Stomach (tissue), 19 donors: ENCODE measurements at places on chromosomes 16 and 17. TPM values are rescaled to one million over a fixed set of nuclear protein-coding genes. Genes with fewer than 3 reads are reported as not detected.

- H3K36me3 ChIP-seq, result no peaks in the 10 kb centered on the region
- peak overlapping the region; percentile 45 for H3K4me3 ChIP-seq
- no peak for DNase-seq
- H3K27me3 ChIP-seq, result peaks cover 96% of the 10 kb centered on the region
- peak overlapping the region; percentile 73 for H3K27ac ChIP-seq
These were observed 744 bp downstream of the SALL1 start for GRCh38 chr16:51150165-51150887.

- H3K4me1 ChIP-seq, result no peaks in the 10 kb centered on the region
- no peaks in the 10 kb centered on the region for H3K27me3 ChIP-seq
- no peak overlapping the region for H3K27ac ChIP-seq
- H3K4me3 ChIP-seq, result no peak overlapping the region
These were observed 518.2 kb upstream of the GOT2 start for GRCh38 chr16:59252317-59252716.

DNA sequence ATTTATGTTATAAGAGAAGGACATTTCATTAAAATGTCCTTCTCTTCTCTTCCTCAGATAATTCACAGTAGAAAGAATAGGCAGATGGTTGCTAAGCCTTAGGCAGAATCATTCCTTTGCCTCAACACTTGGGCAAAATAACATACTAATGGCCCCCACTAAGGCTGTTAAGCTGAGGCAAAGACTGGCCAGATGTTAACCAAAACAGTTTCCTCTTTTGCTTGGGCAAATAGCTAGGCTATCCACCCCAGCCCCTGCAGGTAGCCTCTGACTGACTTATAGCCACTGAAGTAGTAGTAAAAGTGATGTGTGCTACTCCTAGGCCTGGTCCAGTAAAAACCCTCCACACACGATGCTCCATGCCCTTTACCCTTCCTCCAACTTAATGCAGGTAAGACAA is 55.2 kb downstream of the SPAG9 start:
- H3K4me3 ChIP-seq, result no peak overlapping the region
- H3K36me3 ChIP-seq, result no peaks in the 10 kb centered on the region
- H3K4me1 ChIP-seq, result no peaks in the 10 kb centered on the region
- H3K27me3 ChIP-seq, result no peaks in the 10 kb centered on the region
- no peak for DNase-seq

GRCh38 chr17:35683591-35683990 is 47.8 kb upstream of the RASL10B start:
- no peak overlapping the region for H3K27ac ChIP-seq
- H3K36me3 ChIP-seq, result peaks cover 27% of the 10 kb centered on the region
- no peaks in the 10 kb centered on the region for H3K4me1 ChIP-seq
- H3K27me3 ChIP-seq, result no peaks in the 10 kb centered on the region
- no peak for DNase-seq
- H3K4me3 ChIP-seq, result no peak overlapping the region

DNA sequence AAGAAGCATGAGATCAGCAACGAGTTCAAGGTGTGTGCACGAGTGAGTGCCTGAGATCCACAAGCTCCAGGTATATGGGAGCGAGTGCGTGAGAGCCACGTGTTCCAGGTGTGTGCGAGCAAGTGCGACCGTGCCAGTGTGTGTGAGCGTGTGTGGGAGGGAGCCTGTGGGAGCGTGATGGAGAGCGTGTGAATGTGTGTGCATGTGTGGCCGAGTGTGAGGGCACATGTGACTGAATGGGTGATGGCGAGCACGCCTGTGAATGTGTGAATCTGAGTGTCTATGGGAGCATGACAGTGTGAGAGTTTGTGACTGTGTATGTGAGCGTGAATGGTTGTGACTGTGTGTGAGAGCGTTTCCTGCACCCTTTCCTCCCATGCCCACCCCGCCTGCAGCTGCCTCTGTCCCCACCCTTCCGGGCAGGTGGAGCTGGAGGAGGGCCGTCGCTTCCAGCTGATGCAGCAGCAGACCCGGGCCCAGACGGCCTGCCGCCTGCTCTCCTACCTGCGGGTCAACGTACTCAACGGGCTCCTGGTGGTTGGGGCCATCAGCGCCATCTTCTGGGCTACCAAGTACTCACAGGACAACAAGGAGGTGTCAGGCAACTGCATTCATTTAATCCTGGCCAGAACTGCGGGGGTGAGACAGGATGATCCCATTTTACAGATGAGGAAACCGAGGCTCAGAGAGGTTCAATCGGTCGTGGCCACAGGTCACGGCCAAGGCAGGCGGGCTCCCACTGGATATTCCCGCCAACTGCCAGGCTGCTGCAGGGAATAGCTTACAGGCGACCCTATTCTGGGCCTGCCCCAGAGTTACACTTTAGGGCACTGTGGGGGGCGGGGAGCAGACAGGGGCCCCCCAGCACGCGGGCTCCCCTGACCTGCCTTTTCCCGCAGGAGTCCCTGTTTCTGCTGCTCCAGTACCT is 3.7 kb downstream of the TMC8 start:
- H3K4me3 ChIP-seq, result no peak overlapping the region
- H3K27ac ChIP-seq, result no peak overlapping the region
- H3K36me3 ChIP-seq, result no peaks in the 10 kb centered on the region
- peaks cover 35% of the 10 kb centered on the region for H3K4me1 ChIP-seq
- H3K27me3 ChIP-seq, result peaks cover 26% of the 10 kb centered on the region

DNA sequence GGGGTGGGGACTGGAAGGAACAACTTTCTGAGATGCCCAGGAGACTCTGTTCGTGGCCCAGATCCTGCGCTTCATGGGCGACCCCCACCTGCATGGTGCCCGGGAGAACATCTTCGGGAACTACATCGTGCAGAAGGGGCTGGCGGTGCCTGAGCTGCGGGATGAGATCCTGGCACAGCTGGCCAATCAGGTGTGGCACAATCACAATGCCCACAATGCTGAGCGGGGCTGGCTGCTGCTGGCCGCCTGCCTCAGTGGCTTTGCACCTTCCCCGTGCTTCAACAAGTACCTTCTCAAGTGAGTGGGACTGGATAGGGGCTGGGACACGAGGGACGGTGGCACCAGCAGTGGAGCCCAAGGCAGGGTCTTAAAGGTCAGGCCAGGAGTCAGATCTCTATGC is 37.3 kb downstream of the MYO15A start:
- H3K4me1 ChIP-seq, result peaks cover 3% of the 10 kb centered on the region
- H3K27me3 ChIP-seq, result peaks cover 24% of the 10 kb centered on the region
- DNase-seq, result no peak
- H3K27ac ChIP-seq, result no peak overlapping the region
- no peaks in the 10 kb centered on the region for H3K36me3 ChIP-seq
- no peak overlapping the region for H3K4me3 ChIP-seq

- DNase-seq, result no peak
- no peaks in the 10 kb centered on the region for H3K36me3 ChIP-seq
- no peak overlapping the region for H3K4me3 ChIP-seq
These were observed 216.8 kb downstream of the ENGASE start for GRCh38 chr17:79291391-79291790.

GRCh38 chr17:42424991-42425610 is 2.0 kb upstream of the CAVIN1 start:
- peaks cover 16% of the 10 kb centered on the region for H3K4me1 ChIP-seq
- H3K4me3 ChIP-seq, result no peak overlapping the region
- no peaks in the 10 kb centered on the region for H3K36me3 ChIP-seq
- no peak overlapping the region for H3K27ac ChIP-seq

DNA sequence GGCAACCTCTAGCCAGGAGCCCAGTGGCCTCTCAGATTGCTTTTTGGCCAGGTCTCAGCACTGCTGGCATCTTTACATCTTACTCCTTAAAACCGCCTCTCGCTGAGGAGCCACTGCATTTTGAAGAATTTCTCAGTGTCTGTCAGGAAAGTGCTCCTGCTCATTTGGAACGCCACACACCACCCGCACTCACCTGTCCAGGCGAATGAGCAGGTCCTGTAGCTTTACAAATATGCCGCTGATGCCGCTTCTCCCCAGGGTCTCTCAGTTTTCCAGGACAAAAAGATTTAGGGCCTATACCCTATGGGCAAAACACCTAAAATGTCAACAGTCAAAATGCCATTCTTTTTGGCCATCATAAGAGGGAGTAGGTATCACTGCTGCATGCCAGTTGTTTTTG is 22.1 kb downstream of the CYB561 start:
- DNase-seq, result no peak
- H3K4me3 ChIP-seq, result no peak overlapping the region
- H3K27me3 ChIP-seq, result no peaks in the 10 kb centered on the region

GRCh38 chr17:76038050-76038449 is 10.9 kb upstream of the EVPL start:
- H3K27me3 ChIP-seq, result no peaks in the 10 kb centered on the region
- no peak overlapping the region for H3K4me3 ChIP-seq
- H3K36me3 ChIP-seq, result peaks cover 46% of the 10 kb centered on the region
- no peak overlapping the region for H3K27ac ChIP-seq
- no peak for DNase-seq
- peaks cover 6% of the 10 kb centered on the region for H3K4me1 ChIP-seq

- H3K4me3 ChIP-seq, result no peak overlapping the region
- DNase-seq, result no peak
- H3K4me1 ChIP-seq, result no peaks in the 10 kb centered on the region
- H3K27me3 ChIP-seq, result no peaks in the 10 kb centered on the region
These were observed 67.4 kb downstream of the SNX11 start for GRCh38 chr17:48174833-48175523.

DNA sequence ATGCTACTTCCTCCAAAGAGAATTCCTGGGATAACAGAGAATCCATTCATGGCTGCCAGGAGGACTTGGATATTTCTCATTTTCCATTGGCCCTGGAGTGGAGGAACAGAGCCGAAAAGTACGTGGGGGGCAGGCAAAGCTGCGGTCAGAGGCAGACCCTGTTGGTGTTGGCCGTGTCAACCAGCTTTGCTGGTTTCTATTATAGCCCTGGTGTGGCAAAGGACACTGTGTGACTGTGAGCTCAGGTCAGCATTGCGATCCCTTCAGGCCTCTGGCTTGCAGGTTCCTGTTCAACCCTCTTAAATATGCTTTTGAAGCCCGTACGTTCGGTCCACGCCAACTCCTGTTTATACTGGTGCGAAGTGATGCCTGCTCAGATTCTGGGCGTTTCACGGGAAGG is 596.2 kb downstream of the MAF start:
- H3K36me3 ChIP-seq, result no peaks in the 10 kb centered on the region
- H3K27me3 ChIP-seq, result no peaks in the 10 kb centered on the region
- no peak for DNase-seq
- no peaks in the 10 kb centered on the region for H3K4me1 ChIP-seq
- H3K27ac ChIP-seq, result no peak overlapping the region

GRCh38 chr17:58917228-58917627 is 161.6 kb downstream of the PPM1E start:
- no peaks in the 10 kb centered on the region for H3K27me3 ChIP-seq
- H3K36me3 ChIP-seq, result no peaks in the 10 kb centered on the region
- DNase-seq, result no peak
- H3K4me1 ChIP-seq, result no peaks in the 10 kb centered on the region
- H3K4me3 ChIP-seq, result no peak overlapping the region
- no peak overlapping the region for H3K27ac ChIP-seq

DNA sequence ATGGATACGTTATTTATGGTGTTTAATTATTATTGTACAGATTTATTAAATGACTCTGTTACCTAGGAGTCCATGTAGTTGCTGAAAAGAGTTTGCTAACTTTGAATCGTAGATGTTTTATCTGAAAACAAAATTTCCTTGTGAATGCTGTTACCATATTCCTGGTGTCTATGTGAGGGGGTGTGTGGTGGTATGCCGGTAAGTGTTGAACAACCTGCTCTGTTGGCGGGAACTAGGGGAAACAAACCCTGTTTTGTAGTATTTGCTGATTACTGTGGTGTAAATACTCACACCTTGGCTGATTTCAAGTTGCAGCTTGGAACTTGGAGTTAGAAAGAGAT is 386.4 kb downstream of the WWOX start:
- DNase-seq, result no peak
- no peaks in the 10 kb centered on the region for H3K36me3 ChIP-seq
- H3K4me3 ChIP-seq, result no peak overlapping the region
- no peaks in the 10 kb centered on the region for H3K27me3 ChIP-seq
- H3K27ac ChIP-seq, result no peak overlapping the region

GRCh38 chr16:1116693-1117077 is 20.6 kb upstream of the C1QTNF8 start:
- H3K27me3 ChIP-seq, result no peaks in the 10 kb centered on the region
- no peak overlapping the region for H3K27ac ChIP-seq
- H3K4me1 ChIP-seq, result no peaks in the 10 kb centered on the region
- no peak for DNase-seq

- H3K36me3 ChIP-seq, result no peaks in the 10 kb centered on the region
- H3K4me3 ChIP-seq, result no peak overlapping the region
- H3K27me3 ChIP-seq, result no peaks in the 10 kb centered on the region
- no peaks in the 10 kb centered on the region for H3K4me1 ChIP-seq
- DNase-seq, result no peak
These were observed 66.4 kb downstream of the METRNL start for GRCh38 chr17:83145831-83146230.

Gene SLC26A11
- 2.3 TPM for total RNA-seq

Gene CBX2
- 1.3 TPM for total RNA-seq

Gene KCTD11
- 3.5 TPM for total RNA-seq

Gene RNU2-1
- not detected for total RNA-seq

Gene SLC35G6
- not detected for total RNA-seq

Gene ZG16B
- 15.6 TPM for total RNA-seq

Gene NFAT5
- total RNA-seq, result 41.0 TPM
